ENCODE measurements at places on chromosomes 12 and 14. TPM values are rescaled to one million over a fixed set of nuclear protein-coding genes. Genes with fewer than 3 reads are reported as not detected.
A peak's percentile ranks its signal among the peaks of the same experiment; 100 is the strongest.

DNA sequence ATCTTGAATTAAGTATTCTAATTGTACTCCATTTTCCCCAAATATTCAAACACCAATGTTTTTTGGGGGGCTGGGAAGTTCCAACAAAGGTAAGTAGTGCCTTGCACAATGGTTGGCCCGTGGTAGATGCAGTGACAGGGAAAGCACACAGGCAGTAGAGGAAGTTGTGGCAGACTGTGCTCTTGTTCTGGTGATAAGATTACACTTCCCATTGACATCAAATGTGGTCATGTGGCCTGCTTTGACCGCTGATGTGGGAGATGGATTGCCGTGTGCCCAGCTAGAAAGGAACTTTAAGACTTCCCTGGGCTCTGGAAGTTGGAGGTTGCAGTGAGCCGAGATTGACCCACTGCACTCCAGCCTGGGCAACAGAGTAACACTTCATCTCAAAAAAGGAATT lies 223.8 kb downstream of the VRK1 start:
- no peak for DNase-seq

Gene RPGRIP1
- 0.15 TPM for polyA plus RNA-seq

Gene NUDT14
- 0.68 TPM for polyA plus RNA-seq

- DNase-seq, result no peak
These were observed 60.8 kb downstream of the TMCC3 start for GRCh38 chr12:94589591-94590001.

- DNase-seq, result peak; percentile 62
These were observed 526 bp downstream of the MLXIP start for GRCh38 chr12:122079033-122079531.

GRCh38 chr12:43095669-43096280 lies 456.2 kb downstream of the ADAMTS20 start:
- DNase-seq, result no peak

Gene FERMT2
- 118 TPM for polyA plus RNA-seq

DNA sequence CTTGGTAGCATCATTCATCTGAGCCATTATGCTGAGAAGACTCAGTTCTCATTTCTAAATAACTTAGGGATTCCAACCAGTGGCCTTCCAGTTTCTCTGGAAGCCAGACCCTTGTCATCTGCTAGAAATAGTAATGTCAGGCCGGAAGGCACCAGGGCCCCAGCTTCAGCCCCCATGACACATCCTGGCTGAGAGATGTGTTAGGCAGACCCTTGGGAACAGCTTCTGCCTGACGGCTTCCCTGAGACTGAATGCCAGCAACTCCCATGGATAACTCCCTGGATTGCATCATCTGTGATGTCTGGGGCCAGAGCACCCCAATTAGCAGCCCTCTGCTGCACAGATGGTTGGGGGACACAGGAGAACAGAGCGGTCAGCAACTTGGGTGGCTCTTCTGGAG lies 583.5 kb upstream of the TBX3 start:
- no peak for DNase-seq

DNA sequence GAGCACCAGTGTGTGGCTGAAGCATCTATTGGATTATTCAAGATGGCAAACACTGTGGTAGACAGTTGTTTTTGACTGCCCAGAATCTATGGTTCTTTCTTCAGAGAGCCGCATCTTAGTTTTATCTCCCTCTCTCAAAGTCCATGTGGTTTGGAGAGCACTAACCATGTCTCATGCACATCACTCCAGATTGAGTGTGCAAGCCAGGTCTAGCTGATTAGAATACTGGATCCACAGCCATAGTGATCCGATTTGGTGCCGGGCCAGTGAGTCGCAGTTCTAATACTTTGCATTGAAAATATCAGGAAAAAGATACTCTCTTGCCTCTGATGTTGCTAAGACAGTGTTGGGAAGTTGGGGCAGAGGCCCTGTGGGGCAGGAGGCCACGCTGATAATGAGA lies 4.6 kb upstream of the SBNO1 start:
- DNase-seq, result no peak

DNA sequence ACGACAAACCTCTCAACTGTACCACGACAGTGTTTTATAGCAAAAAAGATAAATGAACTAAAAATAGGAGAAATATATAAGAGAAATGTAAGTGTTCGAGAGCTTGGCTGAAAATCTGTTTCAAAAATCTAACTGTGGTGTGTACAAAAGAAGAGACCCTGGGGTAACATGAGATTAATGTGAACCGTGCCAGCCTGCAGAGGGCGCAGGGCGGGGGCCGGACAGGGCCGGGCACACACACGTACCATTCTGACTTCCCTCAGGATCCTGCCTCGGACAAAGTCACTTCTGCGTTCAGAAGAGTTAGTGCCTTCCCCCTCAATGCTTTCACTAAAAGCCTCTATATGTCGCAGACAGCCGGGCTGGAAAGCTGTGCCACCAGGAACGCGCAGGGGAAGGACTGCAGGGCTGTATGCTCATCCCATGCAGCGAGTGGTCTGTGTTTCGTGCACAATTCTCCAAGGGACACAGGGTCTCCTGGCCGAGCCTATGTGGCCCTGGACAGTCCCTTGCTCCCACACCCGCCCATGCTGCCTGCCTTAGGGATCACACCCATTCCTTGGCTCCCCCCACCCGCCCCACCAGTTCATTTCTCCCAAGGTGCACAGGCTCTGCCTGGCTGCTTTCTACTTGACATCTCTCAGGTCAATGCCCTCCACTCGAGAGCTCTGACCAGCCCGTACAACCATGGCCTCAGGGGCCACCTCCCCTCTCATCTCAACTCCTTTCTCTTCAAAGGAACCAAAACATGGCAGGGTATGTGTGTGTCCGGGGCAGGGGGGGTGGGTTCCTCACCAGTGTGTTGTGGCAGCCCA lies 8.5 kb downstream of the CDCA4 start:
- DNase-seq, result no peak

Gene KRT85
- polyA plus RNA-seq, result not detected

Gene CPNE6
- 0.55 TPM for polyA plus RNA-seq

Data from ovary (tissue), 10 donors.